Activated T-helper 9 cell treated with anti-CD3 and anti-CD28 coated beads, Interleukin-2, amount 50 U/mL, for 16 hours (primary cell): ENCODE measurements at places on chromosomes 6 and 20.

DNA sequence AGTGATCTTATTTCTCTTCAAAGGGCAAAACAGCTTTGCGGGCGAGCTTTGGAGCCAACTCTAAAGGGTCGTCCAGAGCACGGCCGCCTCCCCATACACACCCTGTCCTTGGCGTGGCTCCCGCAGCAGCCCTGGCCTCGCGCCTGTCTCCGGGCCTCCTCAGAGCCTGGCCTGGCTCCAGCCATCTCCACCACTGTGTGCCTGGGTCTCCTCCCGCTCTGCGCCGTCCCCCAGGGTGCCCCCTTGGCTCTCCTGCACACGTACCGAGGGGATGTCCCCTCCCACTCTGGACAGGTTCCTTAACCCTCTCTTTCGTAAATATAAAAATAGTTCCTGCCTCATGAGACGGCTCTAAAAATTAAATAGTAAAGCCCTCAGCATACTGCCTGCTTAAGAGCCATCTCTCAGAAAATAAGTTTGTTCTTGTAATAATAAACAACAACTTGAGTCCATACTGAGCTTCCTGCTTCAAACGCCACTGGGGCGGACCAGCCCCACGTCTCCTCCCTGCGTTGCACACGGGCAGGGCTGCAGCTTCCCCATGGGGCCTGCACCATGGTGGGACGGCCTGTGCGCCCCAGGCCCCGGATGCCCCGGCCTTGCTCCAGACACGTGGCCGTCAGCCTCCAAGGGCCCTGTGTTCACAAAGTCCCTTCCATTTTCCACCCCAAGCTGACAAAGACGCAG, 226.2 kb downstream of the TTLL2 start:
- no peak for DNase-seq

DNA sequence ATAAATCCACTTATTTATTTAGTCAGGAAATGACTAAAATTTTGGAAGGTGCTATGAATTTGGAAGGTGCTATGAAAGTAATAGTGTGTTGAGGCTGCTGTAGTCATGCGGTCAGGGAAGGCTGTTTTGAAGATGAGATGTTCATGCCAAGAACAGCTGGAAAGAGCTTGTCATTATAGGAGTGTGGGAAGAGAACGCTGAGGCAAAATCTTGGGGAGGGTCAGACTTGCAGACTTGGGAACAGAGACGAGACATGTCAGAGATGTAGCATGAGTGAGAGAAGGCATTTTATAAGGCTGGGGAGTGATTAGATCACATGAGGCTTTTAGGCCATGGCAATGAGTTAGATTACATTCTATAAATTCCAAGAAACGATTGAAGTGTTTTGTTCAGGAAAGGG, 124.0 kb upstream of the B3GAT2 start:
- DNase-seq, result no peak

GRCh38 chr6:268394-268935, 23.8 kb upstream of the DUSP22 start:
- no peak for DNase-seq

- no peak for DNase-seq
Measured at GRCh38 chr6:44270526-44271405, 516 bp downstream of the TMEM151B start.

- no peak for DNase-seq
Measured at GRCh38 chr6:11391934-11392777, 145.4 kb upstream of the TMEM170B start.

GRCh38 chr6:159801935-159802334, 1.9 kb downstream of the PNLDC1 start:
- DNase-seq, result no peak

DNA sequence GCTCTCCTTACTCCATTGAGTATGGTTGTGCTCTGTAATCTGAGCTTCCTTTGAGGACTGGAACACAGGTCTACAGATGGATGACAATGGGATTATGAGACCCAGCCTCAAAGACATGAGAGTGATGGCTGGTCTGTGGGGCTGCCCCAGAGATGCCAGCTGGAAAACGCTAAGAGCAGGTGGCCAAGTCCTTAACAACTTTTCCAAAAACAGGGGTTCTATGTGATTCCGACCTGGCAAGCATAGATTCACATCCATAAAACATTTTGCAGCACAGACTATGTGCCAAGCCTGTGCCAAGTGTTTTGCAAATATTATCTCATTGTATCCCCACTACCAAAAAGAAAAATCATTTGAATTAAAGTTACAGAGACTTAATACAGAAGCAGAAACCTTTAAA, 270.4 kb downstream of the PTPRT start:
- DNase-seq, result no peak

DNA sequence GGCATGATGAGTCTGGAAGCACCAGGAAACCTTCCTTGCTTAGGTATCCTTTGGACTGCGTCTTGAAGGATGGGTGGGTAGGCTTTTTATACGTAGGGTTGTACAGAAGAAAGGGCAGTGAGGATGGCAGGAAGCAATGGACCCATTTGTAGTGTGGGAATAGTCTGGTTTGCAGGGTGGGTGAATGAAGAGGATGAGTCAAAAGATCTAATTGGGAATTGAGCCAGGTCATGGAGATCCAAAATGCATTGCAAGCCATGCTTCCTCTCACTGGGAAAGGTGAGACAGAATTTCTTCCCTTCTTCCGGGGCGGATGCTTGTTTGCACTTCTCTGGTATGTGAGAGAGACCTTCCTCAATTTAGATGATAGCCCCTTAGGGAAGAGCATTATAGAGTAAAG, 10.1 kb upstream of the BTBD3 start:
- DNase-seq, result no peak

DNA sequence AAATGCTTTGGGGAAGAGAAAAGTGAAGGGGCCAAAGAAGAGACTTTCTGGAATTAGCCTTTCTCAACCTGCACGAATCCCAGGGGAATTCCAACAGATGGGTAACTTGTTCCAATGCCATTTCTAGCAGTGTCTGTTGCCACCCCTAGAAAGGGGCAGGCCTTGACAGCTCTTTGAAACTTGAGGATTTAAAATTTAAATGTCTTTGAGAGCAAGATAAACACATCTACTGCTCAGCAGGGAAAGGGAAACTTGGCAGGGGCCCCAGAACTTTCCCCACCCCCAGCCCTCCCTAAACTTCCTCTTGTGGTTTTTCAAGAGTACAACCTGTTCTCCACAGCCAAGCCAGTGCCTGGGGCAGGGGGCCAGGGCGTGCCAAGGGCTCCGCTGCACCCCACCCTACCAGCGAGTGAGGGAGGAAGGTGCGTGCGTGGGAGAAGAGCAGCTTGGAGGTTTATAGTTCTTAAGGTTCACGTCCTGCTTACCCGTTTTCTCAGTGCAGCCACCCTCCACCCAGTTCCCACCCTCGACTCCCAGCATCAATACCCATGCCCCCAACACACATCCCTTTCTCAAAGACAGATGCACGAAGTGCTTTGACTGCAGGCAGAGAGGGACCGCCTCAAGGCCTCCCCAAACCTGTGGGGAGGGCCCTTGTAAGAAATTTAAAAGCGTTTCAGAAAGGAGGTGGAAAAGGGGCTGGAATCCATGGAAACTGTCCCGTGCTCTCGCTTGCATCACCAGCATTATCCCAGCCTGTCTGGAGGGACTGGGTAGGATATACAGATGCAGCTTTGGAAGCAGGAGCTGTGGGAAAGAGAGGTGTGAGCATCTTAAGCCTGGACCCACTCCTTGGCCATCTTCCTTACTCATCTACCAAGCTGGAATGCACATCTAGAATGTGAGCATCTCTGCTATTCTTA, 4.5 kb upstream of the TAF8 start:
- DNase-seq, result peak; percentile 57

- DNase-seq, result no peak
Measured at GRCh38 chr6:168410554-168411011, 30.4 kb upstream of the SMOC2 start.

GRCh38 chr6:5439749-5440148, 178.4 kb downstream of the FARS2 start:
- no peak for DNase-seq

DNA sequence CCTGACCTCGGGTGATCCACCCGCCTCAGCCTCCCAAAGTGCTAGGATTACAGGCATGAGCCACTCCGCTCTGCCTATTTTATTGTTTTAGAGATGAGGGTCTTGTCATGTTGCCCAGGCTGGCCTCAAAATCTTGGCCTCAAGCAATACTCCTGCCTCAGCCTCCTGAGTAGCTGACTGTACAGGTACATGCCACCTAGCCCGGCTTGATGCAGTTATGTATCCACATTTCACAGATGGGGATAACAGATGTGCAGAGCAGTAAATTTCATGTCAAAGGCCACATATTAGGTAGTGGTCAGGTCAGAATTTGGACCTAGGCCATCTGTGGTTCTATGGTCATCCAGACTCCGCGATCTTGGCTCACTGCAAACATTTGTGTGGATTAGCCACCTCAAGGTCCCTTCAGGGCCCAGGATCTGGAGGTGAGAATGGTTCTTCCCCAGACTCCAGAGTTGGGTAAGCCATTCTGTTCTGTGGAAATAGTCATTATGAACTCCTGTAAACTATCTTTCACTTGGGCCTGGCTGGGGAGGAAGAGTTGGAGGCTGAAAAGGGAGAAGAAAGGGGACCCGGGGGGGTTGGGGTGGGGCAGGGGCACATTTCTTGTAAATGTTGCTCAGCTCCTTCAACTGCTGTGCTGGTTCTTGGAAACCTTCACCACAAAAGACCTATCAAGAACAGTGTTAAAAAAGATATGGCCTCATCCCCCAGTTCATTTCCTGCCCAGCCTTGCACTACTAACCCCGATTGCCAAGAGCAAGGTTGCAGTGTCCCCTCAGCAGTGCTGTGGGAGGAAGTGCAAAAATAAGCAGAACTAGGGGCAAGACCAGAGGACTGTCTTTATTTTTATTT, 13.0 kb downstream of the PIM1 start:
- no peak for DNase-seq

DNA sequence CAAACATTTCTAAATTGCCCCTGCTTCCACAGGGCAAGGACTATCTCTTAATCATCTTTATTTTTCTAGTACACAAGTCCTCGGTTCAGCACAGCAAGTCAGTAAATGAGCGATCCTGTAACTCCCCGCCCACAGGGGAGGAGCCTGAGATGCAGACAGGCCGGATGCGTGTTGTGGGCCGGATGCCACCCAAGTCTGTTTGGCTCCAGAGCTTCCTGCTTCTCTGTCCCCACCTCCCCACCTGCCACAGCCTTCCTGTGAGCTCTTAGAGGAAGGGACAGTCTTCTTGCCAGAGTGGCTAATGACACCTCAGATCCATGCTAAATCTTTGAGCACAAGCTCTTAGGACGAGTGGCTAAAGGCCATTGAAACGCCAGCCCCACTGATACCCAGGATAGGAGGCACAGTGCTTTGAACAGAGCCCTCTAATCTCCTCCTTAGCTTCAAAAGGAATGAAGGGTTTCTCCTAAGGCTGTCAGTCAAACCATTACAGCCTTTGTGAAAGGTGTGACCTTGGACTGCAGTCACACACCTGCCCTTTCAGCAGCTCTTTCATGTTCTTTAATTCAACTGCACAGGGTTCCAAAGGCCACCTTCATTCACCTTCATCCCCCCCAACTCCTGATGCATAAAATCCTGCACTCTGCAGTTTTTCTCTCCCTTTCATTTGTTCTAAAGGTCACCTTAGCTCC, 264.3 kb downstream of the TFAP2C start:
- no peak for DNase-seq

GRCh38 chr6:10747251-10747972, at the start of gene TMEM14B:
Gene TMEM14B, plus strand, starts transcription at chr6:10747805. Its CDS starts 1,441 bp downstream, at chr6:10749246.
- DNase-seq, result peak; percentile 100

GRCh38 chr6:52243282-52243893, 912 bp downstream of the IL17F start:
- DNase-seq, result no peak

GRCh38 chr20:26209171-26209941, 512.7 kb upstream of the ZNF337 start:
- DNase-seq, result no peak

- no peak for DNase-seq
Measured at GRCh38 chr20:60931696-60932095, 320.4 kb upstream of the CDH4 start.

DNA sequence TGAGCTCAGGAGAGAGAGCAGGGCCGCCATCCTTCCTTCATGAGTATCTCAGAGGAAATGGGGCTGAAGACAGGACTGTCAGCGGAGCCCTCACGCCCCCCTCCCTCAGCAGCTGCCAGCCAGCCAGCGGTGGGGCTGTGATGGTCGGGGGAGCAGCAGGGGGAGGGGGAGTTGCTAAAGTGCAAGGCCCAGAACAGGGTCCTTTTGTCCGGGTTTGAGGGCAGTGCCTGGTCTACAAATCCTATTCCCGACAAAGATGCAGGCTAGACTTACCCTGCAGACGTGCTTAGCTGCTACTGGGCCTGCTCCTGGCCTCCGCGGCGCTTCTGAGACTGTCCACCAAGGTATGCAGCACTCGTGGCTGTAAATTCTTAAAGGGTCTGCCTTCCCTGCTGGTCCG, 593.4 kb upstream of the CDH4 start:
- no peak for DNase-seq

GRCh38 chr6:163344411-163344810, 70.1 kb upstream of the QKI start:
- no peak for DNase-seq

GRCh38 chr6:157648561-157648960, 174.5 kb upstream of the SNX9 start:
- DNase-seq, result no peak

- no peak for DNase-seq
Measured at GRCh38 chr6:106081715-106082114, 4.4 kb upstream of the PRDM1 start.

GRCh38 chr6:157770946-157771345, 52.1 kb upstream of the SNX9 start:
- DNase-seq, result no peak

GRCh38 chr6:170360476-170360875, 53.9 kb downstream of the FAM120B start:
- no peak for DNase-seq

GRCh38 chr6:62075869-62076268, 210.2 kb downstream of the KHDRBS2 start:
- no peak for DNase-seq

GRCh38 chr6:34858681-34859080, 29.2 kb downstream of the TAF11 start:
- no peak for DNase-seq

GRCh38 chr20:23224806-23225205, 125.8 kb upstream of the NXT1 start:
- no peak for DNase-seq

- no peak for DNase-seq
Measured at GRCh38 chr6:89025633-89026032, 54.9 kb upstream of the PNRC1 start.

GRCh38 chr6:143053856-143054255, 6.8 kb upstream of the AIG1 start:
- DNase-seq, result no peak

DNA sequence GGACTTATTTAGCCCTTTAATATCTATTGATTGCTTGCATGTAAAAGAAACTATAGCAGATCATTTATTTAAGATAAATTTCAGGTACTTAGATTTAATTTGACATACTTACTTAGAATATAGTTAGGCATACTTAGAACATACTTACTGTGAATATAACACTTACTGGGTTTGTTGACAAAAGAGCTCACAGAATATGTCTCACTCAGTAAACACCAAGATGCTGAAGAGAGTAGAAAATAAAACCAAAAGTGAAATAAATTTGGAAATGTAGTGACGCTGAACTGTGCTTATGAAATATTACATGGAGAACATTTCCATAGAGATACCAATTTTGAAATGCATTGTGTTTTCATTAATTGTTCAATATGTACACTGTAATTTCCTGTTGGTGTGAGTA, 615.4 kb upstream of the MAN1A1 start:
- DNase-seq, result no peak
